ENCODE measurements at places on chromosomes 3 and 15. TPM values are rescaled to one million over a fixed set of nuclear protein-coding genes. Genes with fewer than 3 reads are reported as not detected.

The SUCNR1 gene
- total RNA-seq: under 0.01 TPM

- no peak for DNase-seq
These were observed 179.3 kb upstream of the MME start for GRCh38 chr3:154900816-154901215.

DNA sequence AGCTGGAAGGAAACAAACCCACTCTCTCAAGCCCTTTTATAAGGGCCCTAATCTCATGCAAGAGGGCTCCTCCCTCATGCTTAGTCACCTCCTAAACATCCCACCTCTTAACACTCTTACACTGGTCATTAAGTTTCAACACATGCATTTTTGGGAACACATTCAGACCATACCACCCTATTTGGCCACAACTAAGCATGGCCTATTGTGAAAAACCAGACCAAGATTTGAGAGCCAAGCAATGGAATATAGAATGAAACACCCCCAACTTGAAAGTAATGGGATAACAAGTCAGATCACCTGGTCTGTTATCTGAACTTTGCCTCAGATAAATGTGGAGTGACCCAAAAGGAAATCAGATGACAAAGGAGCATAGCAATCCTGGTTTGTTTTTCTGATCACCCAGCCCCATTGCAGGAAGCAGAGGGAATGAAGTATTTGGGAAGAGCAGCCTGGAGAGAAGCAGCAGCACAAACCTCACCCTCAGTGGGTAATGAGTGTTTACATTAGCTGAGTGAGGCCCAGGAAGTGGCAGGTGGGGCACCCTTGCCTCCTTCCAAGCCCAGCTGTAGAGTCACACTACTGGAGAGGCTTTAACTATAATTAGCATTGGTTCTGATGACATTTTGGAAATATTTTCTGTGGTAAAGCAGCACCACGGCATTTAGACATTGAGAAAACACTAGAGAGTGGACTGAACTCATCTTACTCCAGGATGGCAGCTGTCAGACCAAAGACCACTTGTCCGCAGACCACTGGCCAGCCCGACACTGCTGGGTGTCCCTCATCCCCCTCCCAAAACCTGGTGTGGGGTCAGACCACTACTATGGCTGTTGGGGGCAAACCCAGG lies 48.8 kb upstream of the PRTG start:
- peak; percentile 94 for DNase-seq

DNA sequence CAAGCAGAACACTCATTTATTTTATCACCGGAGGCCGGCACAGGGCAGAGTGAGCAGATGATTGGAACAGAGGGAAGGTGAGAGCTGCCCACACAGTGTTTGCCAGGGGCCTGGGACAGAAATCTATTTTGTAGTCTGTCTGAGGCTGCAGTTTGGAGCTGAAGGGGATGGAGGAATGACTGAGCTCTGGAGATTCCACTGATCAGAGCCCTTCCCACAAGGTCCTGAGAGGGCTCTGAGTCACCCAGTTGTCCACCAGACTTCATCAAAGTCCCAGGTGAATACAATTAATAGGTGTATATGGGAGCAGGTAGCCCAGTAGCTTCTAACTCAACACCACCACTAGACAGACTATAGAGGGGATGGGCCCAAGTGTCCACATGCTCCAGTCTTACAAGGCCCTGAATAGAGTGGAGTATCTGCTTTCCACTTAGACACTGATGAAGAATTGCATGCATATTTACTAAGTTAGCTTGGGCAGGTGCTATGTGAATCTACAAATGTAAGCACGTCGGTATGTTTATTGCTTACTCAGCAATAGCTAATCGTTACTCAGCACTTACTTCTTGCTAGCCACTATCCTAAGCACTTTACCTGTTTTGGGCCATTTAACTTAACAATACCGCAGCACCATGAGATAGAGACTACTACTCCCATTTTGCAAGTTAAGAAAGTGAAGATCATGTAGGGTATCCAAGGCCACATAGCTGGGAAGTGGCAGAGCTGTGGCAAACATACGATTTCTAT lies 2.7 kb upstream of the STARD5 start:
- no peak for DNase-seq
